ENCODE measurements at places on chromosomes 12 and 14.

DNA sequence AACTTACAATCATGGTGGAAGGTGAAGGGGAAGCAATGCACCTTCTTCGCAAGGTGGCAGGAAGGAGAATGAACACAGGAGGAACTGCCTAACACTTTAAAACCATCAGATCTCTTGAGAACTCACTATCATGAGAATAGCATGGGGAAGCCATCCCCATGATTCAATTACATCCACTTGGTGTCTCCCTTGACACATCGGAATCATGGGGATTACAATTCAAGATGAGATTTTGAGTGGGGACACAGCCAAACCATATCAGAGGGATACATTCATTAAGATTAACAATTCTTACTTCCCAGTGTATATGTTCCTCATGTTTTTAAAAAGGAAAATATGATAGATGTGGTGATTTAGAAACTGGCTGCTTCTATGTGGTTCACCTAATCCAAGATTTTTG, 117.9 kb downstream of the PDE3A start:
- DNase-seq, result no peak

- DNase-seq, result no peak
Observed at GRCh38 chr12:119699199-119699760, 31.3 kb downstream of the PRKAB1 start.

DNA sequence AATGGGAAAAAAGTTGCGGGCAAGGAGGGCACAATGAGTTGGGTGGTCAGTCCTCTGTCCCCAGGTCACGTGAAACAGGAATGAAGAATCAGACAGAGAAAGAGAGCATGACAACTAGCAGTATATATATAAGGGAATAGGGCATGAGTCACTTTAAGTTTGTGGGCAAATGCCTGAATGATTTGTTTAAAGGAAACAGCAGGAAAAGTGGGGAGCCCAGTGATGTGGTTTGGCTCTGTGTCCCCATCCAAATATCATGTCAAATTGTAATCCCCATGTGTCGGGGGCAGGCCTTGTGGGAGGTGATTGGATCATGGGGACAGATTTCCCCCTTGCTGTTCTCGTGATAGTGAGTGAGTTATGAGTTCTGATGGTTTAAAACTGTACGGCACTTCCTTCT, 195.3 kb upstream of the IGF1 start:
- DNase-seq, result peak; percentile 2

DNA sequence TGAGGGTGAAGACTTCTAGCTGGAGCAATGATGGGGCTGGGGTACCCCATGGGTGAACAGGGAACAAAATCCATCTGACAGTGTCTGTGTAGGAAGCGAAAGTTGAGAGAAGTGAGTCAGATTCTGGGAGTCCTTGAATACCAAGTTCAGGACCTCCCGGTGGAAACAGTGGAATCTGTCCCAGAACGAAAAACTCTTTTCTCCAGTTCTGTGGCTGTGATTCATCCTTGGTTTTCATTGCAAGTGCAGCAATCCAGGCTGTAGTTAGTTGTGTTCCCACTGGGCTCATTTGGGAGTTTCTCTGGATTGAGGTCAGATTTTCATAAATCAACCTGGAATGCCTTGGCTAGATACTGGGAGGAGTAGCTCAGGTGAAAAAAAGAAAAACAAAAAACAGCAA, 120.7 kb downstream of the C12orf75 start:
- DNase-seq, result peak; percentile 95

DNA sequence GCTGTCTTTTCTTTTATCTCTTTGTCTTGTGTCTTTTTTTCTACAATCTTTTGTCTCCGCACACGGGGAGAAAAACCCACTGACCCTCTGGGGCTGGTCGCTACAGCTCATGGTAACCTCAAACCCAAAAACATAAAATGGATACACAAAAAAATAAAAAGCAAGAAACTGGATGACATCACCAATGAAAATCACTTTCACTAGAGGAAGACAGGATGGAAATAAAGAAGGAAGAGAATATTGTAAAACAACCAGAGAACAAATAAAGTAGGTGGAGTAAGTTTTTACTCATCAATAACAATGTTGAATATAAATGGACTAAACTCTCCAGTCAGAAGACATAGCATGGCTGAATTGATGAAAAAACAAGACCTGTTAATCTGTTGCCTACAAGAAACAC, 17.6 kb downstream of the MIPOL1 start:
- no peak for DNase-seq

- no peak for DNase-seq
Observed at GRCh38 chr12:15800278-15800677, 11.1 kb upstream of the EPS8 start.

- no peak for DNase-seq
Observed at GRCh38 chr14:77027538-77028383, 747 bp downstream of the IRF2BPL start.

DNA sequence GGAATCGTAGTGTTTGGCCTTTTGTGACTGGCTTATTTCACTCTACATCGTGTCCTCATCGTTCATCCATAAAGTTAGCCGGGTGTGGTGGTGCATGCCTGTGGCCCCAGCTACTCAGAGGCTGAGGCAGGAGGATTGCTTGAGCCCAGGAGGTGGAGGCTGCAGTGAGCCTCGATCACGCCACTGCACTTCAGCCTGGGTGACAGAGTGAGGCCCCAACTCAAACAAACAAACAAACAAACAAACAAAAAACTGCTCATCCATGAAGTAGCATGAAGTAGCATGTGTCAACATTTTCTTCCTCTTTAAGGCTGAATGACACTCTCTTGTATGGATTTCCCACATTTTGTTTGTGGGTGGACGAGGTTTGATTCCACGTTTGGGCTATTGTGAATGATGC, 44.0 kb upstream of the MEG3 start:
- DNase-seq, result no peak

- DNase-seq, result no peak
Observed at GRCh38 chr12:67598598-67598997, 49.9 kb upstream of the DYRK2 start.

GRCh38 chr14:39107591-39107996, 4.6 kb upstream of the SEC23A start:
- no peak for DNase-seq

DNA sequence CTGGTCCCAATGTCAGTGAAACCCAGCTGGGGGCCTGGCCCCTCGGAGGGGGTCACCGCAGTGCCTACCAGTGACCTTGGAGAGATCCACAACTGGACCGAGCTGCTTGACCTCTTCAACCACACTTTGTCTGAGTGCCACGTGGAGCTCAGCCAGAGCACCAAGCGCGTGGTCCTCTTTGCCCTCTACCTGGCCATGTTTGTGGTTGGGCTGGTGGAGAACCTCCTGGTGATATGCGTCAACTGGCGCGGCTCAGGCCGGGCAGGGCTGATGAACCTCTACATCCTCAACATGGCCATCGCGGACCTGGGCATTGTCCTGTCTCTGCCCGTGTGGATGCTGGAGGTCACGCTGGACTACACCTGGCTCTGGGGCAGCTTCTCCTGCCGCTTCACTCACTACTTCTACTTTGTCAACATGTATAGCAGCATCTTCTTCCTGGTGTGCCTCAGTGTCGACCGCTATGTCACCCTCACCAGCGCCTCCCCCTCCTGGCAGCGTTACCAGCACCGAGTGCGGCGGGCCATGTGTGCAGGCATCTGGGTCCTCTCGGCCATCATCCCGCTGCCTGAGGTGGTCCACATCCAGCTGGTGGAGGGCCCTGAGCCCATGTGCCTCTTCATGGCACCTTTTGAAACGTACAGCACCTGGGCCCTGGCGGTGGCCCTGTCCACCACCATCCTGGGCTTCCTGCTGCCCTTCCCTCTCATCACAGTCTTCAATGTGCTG, 11.0 kb downstream of the ZBTB39 start:
- no peak for DNase-seq

DNA sequence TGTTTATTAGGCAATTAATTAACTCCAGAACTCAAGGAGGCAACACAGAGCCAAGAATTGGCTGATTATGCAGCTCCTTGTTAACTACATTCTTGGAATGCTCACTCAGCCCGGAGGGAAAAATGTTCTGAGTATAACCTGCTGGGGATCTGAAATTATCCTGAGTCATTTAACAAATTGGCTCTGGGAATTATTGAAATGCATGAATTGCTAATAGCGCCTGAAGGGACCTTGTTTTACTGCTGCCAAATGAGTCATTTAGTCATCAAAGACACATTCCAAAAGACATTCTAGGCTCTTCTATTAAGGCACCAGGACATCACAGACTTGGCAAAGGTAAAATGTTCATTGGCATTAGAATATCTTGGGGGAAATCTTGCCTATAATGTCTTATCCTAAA, 13.0 kb downstream of the TMEM52B start:
- peak; percentile 84 for DNase-seq

DNA sequence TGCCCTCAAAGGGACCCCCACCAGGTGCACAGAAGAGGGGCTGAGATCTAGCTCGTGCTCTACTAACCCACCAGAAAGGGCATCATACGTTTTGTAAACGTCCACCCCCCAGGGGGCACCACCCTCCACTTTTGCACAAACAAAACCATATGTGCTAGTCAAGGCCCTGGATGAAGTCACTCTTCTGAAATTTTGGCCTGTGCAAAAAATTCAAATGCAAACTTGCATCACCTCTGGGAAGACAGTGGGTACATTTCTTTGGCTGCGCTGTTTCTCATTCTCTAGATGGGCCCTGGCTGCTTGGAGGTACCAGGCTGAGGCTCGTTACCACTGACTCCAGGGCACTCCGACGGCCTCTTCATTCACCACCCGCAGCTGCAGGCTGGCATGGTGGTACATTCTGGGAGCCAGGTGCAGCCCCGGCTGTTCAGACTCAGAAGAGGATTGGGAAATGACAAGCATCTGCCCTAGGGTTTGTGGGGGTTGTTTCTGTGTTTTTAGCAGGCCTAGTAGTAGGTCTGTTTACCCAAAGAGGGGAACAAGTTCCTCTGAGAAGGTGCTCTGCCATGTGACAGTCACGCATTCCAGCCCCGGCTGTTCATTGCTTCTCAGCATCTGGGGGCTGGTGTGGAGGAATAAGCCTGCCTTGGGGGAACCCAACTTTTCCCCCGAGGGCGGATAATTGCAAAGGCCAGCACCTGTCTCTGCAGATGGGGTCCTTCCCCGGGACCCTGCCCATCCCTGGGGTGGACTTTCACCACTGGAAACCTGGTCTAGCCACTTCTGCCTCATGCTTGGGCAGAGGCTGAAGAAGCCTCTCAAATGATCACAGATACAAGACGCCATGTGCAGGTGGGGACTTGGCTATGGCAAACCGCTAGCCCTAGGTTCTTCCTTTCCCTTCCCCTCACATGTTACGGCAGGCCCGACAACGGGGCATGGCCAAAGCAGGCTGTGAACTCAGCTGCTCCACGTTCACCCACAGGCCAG, 147.6 kb downstream of the DPF3 start:
- DNase-seq, result peak; percentile 32

GRCh38 chr14:91322623-91323022, 78.1 kb upstream of the GPR68 start:
- no peak for DNase-seq

- no peak for DNase-seq
Observed at GRCh38 chr12:122348505-122348904, 74.0 kb downstream of the CLIP1 start.

GRCh38 chr14:97960436-97960835, 1163.3 kb downstream of the VRK1 start:
- DNase-seq, result no peak

GRCh38 chr12:129753586-129753985, 150.2 kb downstream of the TMEM132D start:
- DNase-seq, result peak; percentile 62

DNA sequence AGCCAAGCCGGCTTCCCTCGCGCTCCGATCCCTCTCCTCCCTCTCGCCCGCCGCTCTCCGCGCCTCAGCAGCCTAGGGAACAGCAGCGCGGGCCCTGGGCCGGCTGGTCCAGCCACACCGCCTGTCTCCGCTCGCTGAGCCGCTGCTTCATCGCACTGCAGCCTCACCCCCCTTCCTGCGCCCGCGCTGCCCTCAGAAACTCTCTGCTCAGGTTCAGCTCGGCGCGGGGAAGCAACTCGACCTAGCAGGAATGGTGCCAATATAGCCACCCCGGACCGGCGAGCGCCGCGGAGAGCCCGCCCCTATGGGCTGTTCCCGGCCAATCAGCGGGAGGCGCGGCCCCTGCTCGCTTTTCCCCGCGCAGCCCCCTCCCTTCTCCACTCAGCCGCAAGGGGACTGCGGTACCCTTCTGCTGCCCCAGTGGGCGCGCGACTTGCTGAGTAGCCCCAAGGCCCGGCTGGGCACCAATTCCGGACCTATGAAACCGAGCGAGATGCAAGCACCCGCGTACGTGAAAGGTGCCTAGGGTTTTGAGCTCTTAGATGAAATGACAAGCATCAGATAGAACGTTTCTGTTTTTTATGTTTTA, at the start of gene ADAMTS20:
ADAMTS20 (minus strand) TSS at position 233 of the 589 bp plus-strand sequence. CDS start 282 bp downstream, outside the sequence.
- DNase-seq, result no peak

DNA sequence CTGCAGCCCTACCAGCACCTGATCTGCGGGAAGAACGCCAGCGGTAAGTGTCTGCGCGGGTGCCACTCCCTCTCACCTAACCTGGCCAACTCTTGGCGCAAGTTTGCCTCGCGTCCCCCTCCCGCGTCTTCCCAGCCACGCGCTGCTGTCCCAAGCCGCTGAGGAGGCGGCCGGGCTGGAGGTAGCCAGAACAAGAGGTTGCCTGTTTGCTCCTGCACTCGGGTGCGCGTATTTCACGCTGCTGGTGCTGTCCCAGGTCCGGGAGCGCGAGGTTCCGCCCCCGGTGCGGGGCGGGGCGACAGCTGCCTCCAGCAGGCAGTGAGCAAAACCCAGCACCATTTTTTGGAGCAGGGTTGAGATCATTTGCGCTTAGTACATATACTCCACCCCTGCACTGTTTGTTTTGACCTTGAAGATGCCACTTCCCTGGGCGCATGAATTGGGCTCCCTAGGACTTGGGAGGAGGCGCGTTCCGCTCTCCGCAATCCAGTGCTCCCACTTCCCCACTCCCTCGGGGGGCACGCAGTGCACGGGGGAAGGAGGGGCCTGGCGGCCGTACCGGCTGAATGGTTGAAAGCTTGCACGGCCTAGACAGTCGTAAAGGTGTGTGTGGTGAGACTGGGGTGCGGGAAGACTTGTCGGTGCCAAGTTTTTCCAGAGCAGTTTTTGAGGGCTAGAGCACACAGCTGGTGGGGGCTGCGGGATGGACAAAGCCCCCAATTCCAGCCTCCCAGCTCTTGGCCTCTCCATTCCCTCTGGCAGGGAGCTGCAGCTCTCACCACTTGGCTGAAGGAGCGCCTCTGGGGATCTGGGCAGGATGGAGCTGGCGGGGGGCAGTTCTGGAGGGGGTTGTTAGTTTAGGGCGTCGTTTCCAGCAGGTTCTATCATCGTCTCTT, 226.9 kb upstream of the CRY1 start:
- DNase-seq, result no peak

- no peak for DNase-seq
Observed at GRCh38 chr12:28034271-28034670, 61.7 kb upstream of the PTHLH start.

DNA sequence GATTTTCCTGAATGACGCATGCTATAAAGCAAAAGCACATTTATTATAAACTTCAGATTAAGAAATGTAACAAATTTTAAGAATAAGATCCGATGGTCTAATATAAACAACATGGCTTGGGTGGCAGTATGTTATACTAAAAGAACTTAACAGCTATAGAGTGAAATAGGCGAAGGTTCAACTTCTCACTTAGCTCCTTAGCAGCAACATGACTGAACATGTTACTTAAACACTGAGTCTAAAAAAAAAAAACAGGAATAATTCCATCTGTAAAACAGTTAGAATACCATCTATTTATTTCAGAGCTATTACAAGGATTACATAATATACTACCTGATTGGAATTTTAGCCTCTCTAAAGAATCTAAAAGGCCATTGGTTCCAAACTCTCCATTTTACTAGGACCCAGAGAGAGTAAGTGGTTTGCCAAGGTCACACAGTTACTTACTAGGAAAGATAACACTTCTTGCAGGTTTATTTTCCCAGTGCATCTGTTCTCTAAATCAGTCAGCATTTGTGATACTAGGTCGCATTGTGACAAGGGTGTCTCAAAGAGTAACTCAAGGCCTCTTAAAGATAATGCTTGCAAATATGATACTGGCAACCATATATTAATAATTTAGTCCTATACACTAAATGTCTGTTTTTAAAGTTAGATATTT, 14.8 kb downstream of the OSBPL8 start:
- DNase-seq, result no peak
